Stimulated activated CD4-positive, alpha-beta T cell treated with anti-CD3 and anti-CD28 coated beads, Interleukin-2, amount 100 ng/mL, for 24 hours (primary cell): ENCODE measurements at places on chromosomes 11 and 22.

DNA sequence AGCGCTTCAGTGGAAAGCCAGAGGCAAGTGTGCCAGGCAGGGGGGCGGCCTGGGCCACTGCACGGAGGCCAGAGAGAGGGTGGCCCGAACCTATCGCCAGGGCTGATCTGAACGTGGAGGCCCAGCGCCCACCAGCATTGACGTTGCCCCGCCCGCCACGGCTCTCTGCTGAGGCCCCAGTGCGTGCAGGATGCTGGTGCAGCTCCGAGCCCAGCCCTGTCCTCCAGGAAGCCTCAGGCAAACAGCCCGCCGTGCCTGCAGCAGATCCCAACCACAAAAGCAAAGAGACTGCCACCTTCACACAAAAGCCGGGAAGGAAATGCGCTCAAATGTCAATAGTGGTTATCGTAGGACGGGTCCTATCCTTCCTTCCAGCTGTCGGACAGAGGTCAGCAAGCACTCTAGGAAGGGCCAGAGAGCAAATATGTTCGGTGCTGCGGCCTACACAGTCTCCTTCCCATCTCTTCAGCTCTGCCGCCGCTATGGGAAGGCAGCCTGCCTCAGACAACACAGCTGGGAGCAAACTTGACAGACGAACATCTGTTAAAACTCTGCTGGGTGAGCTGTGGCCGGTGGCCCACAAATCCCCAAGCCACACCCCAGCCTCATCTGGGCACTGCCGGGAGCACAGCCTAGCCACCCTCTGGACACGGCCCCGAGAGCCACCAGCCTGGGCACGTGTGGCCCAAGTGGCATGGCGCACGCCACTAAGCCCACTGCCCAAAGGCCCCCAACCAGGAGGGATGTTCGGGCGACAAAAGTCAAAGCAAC, 146.2 kb downstream of the CRYBB2 start:
- no peak for DNase-seq

DNA sequence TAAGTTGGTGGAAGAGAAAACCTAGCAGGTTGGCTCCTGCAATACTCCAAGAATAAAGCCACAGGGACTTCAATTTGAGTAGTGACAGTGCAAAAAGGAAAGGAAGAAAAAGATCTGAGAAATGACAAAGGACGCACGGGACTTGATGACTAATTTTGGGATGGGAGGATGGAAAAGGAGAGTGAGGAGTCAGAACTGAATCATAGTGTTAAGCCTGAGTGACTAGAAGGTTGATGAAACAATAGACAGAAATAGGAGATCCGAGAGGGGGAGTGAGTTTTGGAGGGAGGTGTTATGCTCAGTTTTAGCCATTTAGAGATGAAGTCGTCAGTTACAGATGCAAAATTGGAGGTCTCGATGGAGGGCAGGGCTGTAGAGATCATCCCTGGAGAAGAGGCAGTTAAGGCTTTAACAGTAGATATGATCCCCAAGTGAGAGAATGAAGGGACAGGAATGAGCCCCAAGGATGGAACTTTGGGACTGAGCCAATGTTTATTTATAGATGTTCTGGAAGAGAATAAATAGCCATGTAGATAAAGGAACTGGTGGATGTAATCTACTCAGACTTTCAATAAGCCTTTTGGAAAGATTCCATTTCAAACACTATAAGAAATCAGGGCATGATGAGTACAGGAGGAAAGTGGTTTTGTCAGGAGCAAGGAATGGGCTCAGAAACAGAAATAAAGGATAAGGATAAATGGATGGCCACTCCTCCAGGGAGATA, 108.9 kb upstream of the NCAM1 start:
- DNase-seq, result no peak

GRCh38 chr11:35494957-35495490, 30.4 kb downstream of the PAMR1 start:
- DNase-seq, result no peak

- peak; percentile 22 for DNase-seq
Measured at GRCh38 chr11:8338138-8338537, 74.5 kb upstream of the LMO1 start.

- DNase-seq, result peak; percentile 17
Measured at GRCh38 chr11:16924826-16925560, 89.2 kb downstream of the PLEKHA7 start.

GRCh38 chr11:13030857-13031256, 21.7 kb downstream of the RASSF10 start:
- no peak for DNase-seq

DNA sequence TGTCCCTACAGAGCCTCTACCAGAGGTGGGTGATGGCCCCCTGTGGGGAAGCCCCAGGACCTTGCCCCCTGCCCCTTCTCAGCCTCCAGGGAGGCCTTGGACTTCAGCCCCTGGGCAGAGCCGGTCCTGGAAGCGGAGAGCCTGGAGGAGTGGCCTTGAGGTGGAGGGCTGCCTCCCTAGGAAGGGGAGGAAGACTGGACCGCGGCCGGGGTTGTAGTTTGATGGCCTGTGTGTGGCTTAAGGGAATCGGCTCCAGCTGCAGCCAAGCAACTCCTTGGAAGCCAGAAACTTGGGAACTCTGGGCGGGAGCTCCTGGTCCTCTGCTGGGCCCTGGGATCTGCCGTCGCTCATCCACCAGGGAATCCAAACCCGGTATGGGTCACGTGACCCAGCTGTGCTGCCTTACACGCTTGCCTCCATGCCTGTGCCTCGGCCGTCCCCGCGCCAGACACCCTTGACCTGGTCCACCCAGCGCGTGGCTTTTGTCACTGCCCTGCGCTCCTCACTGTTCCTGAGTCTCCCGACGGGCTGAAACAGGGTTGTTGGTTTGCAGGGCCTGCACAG, 23.5 kb upstream of the ARHGAP8 start:
- no peak for DNase-seq

DNA sequence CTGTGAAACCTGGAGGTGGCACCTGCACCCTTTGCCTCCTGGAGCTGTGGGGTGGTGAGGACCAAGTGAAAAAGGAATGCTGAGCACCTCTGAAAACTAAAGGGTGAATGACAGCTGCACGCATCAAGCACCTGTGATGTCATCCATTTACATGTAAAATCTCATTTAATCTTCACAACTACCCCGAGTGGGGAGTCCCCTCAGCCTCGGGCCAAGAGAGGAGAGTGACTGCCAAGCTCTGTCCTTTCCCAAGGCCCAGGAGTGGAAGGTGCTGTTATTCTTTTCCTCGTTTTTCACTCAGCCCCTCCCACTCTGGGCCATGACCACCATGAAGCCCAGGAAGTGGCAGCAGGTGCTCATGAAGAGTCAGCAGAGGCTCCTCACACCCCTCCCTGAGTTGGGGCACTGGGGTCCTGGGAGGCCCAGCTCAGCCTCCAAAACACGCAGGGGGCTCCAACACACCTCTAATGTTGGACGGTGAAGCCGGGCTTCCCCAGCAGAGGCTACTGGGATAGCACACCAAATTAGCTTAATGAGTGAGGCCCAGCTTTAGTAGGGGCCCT, 35.7 kb downstream of the NECTIN1 start:
- no peak for DNase-seq

GRCh38 chr11:111792314-111792713, 26.1 kb upstream of the PPP2R1B start:
- DNase-seq, result no peak

GRCh38 chr11:102302241-102302640, 15.0 kb upstream of the BIRC3 start:
- no peak for DNase-seq

DNA sequence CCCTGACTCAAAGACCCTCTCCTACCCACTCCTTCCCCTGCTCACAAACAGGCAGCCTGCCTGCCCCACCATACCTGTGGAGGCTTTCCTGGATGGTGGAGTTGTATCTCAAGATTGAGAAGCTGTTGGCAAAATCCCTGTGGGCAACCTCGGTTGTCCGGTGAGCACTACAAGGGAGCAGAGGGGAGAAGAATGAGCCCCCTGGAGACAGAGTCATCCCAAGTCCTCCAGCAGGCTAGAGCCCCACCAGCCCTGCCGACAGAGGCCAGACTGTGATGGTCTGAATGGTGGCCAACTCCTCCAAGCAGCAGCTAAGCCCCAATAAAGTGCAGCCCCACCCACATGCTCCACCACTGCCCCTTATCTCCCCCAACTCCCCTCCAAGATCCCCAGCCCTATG, 17.5 kb downstream of the TMPRSS13 start:
- no peak for DNase-seq

DNA sequence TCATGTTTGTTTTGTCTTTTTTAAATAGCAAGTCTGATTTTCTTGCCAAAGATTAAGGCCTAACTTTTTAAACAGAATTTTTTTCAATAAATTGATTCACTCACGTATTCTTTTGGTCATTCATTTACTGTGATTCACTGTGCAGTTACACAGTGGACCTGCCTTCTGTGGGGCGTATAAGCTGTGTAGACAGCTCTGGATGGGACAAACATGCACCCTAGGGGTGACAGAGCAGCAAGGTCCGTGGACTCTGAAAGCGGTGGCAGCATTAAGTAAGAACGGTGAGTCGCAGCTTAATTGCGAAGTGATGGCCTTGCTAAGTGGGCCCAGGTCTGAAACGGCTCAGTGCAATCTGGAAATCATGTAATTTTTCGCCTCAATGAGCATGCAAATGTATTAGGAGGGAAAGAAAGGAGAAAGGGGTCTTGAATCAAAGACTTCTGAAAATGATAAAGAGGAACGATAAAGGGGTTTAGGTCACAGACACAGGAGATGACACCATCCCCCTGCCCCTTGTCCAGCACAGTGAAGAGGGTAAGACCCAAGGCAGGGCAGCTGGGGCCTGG, 113.1 kb downstream of the SPATA19 start:
- DNase-seq, result no peak

- no peak for DNase-seq
Measured at GRCh38 chr11:88117281-88117858, 57.9 kb downstream of the RAB38 start.

DNA sequence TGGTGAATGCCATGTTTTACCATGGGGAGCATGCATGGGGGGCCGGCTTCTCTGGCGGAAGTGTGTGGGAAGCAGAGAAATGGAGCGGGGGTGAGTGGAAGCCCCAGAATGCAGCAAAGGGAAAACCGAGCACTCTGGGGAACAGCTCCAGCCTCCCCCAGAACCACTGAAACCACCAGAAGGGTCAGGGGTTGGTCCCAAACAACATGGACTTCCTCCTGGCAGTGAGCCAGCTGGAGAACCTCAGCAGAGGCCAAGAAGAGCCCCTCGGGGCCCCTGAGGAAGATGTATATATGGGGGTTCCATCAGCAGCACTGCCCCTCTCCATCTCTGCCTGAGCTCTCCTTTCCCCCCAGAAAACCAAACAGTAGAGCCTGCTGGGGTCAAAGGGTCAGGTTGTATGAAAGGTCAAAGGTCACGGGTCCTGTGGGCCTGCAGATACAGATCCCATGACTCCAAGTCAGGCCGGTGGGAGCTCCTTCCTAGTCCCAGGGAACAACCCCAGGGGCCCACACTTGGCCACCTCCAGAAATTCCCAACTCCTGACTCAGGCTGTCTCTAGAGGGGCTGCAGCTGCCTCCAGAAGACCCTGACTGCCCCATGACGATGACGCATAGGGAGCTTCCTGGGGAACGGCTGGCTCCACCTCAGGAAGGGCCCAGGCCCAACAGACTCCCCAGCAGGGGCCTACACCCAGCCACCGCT, 48.5 kb upstream of the TIMP3 start:
- DNase-seq, result no peak

- DNase-seq, result no peak
Measured at GRCh38 chr11:109093354-109093753, 328.6 kb upstream of the C11orf87 start.

DNA sequence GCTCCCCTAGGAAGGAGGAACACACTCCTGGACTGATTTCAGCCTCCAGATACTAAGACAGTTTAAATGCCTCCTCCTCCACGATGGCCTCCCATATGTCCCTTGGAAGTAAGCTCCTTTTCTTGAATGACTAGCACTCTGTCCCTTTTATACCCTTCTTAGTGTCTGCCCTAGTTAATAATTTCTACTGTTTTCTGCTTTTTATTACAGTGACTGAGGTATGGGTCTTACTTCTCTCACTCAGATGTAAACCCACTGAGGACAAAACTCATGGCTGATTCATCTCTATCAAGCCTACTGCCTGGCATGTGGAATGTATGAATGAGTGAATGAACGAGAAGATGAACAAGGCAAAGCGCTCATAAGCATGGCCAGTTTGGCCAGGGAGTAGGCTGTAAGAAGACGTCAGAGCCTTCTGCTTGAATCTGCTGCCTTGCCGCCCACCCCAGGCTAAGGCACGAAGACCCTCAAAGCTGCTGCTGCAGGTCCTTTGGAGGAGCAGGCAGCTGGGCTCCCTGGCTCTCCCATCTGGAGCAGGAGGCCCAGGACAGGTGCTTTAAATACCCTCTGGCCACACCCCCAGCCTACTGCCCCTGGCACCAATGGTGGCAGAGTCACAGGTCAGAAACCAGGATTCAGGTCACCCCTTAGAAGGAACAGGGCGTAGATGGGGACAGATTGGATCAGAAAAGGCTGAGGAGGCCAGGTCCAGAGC, 8.2 kb upstream of the PGA3 start:
- DNase-seq, result no peak

DNA sequence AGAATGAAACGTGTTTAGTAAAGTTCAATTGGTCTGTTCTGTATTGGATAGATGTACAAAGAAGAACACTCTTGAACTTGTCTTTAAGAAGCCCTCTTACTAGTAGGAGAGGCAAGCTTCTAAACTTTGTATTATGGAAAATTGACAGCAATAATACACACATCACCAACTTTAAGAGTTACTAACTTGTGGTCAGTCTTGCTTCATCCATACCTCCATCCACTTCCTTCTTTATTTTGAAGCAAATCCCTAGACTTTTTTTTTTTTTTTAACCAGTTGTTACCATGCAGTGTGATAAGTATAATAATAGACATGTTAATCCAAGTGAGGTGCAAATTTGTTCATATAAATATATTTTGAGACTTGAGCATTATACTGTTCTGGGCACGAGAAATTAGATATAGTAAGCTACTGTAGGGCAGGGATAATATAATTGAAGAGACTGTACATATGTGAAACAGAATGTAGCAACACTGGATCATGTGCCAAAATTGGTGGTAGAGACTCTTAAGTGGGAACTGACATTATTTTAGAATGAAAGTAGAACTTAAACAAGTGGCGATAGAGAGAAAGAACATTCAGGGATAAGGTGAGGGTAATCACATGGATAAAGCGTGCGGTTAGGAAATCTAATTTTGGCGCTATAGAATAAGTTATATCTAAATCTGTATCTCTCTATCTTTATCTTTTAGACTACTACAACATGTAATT, 6.5 kb downstream of the FAR1 start:
- no peak for DNase-seq

DNA sequence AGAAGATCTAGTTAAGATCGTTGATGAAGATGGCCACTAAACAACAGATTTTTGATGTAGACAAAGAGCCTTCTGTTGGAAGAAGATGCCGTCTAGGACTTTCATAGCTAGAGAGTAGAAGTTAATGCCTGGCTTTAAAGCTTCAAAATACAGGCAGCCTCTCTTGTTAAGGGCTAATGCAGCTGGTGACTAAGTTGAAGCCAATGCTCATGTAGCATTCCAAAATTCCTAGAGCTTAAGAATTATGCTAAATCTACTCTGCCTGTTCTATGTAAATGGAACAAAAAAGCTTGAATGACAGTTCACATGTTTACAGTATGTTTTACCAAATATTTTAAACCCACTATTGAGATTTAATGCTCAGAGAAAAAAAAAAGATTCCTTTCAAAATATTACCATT, 492.6 kb downstream of the CNTN5 start:
- no peak for DNase-seq
